Activated naive CD8-positive, alpha-beta T cell treated with anti-CD3 and anti-CD28 coated beads for 36 hours (primary cell): ENCODE measurements at places on chromosomes 5 and 9. TPM values are rescaled to one million over a fixed set of nuclear protein-coding genes. Genes with fewer than 3 reads are reported as not detected.

DNA sequence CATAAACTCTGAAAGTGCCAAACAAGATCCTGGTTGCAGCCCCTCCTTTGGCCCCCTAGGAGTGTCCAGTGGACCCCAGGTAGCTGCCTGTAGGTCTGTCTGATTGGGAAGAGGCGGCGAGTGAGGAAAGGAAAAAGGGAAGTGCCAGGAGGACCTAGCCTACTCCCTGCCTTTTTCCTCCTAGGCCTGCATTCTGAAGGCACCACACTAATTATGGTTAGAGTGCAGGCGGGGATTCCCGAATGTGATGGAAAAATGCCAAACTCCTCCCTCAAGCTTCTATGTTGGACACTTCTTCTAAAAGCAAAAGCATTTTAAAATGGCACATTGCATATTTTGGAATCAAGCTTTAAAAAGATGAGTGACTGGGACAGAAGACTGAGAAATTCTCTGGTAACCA lies 83.2 kb upstream of the SMIM15 start:
- no peak for DNase-seq
- H3K4me1 ChIP-seq: no peaks in the 10 kb centered on the region
- no peak overlapping the region for H3K4me3 ChIP-seq

- H3K27me3 ChIP-seq: no peaks in the 10 kb centered on the region
- peaks cover 43% of the 10 kb centered on the region for H3K36me3 ChIP-seq
- peak overlapping the region; percentile 85 for H3K27ac ChIP-seq
Observed at GRCh38 chr5:149358294-149358651, 427 bp downstream of the PCYOX1L start.

DNA sequence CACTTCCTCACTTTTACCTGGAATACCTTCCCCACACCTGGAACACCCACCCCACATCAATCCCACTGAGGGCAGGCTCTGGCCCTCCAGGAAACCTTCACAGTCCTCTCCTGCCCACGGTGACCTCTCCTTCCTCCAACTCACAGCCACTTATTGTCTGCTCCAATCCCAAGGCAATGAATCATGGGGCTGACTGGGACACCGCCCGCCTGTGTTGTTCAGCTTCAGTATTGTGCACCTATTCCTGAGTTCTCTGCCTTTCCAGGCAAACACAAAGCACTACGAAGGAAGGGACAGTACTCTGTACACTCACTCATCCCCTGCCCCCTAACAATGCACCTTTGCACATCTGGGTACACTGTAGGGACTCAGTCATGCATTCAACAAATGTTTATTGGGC lies 7.3 kb downstream of the PCDH1 start:
- peaks cover 3% of the 10 kb centered on the region for H3K4me1 ChIP-seq
- no peak overlapping the region for H3K27ac ChIP-seq
- no peaks in the 10 kb centered on the region for H3K36me3 ChIP-seq

DNA sequence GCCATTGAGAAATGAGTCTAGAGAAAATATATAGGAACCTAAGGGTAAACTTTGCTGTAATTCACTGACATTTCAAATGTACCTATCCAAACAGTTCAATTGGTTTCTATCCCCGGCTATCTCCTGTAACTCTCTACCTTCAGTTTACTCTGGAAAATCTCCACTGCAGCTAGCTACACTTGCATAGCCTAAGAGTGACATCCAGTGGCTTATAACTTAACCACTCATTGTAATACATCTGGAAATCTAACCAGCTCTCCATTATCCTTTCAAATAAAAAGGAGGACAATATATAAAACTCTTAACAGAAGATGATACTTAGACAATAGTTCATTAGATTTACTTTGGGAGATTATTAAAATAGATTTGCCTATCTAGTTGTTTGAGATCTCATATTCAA lies 35.3 kb upstream of the SPDL1 start:
- H3K27ac ChIP-seq: no peak overlapping the region
- H3K4me1 ChIP-seq: peaks cover 3% of the 10 kb centered on the region
- peaks cover 72% of the 10 kb centered on the region for H3K27me3 ChIP-seq
- DNase-seq: no peak
- no peaks in the 10 kb centered on the region for H3K36me3 ChIP-seq

GRCh38 chr5:111495159-111495558 lies 17.2 kb downstream of the STARD4 start:
- H3K4me3 ChIP-seq: no peak overlapping the region
- H3K27me3 ChIP-seq: no peaks in the 10 kb centered on the region
- no peak for DNase-seq
- peak overlapping the region; percentile 79 for H3K27ac ChIP-seq
- H3K4me1 ChIP-seq: peaks cover 27% of the 10 kb centered on the region

- H3K4me1 ChIP-seq: no peaks in the 10 kb centered on the region
- no peak overlapping the region for H3K4me3 ChIP-seq
- DNase-seq: no peak
- no peaks in the 10 kb centered on the region for H3K36me3 ChIP-seq
Observed at GRCh38 chr9:75455444-75455921, 367.2 kb downstream of the OSTF1 start.

GRCh38 chr5:160166069-160166972 lies 47.1 kb upstream of the PWWP2A start:
- H3K27ac ChIP-seq: no peak overlapping the region
- peaks cover 4% of the 10 kb centered on the region for H3K4me1 ChIP-seq
- peaks cover 22% of the 10 kb centered on the region for H3K27me3 ChIP-seq

- H3K4me1 ChIP-seq: peaks cover 14% of the 10 kb centered on the region
- H3K36me3 ChIP-seq: peaks cover 33% of the 10 kb centered on the region
- H3K27me3 ChIP-seq: no peaks in the 10 kb centered on the region
Observed at GRCh38 chr5:143196601-143197259, 206.8 kb downstream of the NR3C1 start.

DNA sequence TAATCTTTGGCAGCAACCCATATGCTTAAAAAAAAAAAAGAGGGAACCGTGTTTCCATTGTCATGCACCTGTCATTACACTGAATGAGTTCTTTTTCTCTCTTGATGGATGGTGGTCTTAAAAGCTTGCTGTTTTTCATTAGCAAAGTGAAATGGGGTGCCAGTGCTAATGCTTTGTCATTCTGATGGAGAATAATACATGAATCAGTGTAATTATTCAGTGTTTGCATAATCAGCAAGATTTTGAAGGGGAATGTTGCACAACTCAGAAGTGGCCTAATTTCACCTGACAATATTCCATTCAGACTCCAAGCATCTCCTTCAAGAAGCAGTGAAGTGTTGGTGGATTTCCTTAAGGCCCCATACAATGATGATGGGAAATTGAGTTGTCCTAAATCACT lies 38.1 kb downstream of the MAP1B start:
- no peak overlapping the region for H3K27ac ChIP-seq
- no peaks in the 10 kb centered on the region for H3K36me3 ChIP-seq
- H3K27me3 ChIP-seq: peaks cover 34% of the 10 kb centered on the region
- H3K4me3 ChIP-seq: no peak overlapping the region
- DNase-seq: no peak

DNA sequence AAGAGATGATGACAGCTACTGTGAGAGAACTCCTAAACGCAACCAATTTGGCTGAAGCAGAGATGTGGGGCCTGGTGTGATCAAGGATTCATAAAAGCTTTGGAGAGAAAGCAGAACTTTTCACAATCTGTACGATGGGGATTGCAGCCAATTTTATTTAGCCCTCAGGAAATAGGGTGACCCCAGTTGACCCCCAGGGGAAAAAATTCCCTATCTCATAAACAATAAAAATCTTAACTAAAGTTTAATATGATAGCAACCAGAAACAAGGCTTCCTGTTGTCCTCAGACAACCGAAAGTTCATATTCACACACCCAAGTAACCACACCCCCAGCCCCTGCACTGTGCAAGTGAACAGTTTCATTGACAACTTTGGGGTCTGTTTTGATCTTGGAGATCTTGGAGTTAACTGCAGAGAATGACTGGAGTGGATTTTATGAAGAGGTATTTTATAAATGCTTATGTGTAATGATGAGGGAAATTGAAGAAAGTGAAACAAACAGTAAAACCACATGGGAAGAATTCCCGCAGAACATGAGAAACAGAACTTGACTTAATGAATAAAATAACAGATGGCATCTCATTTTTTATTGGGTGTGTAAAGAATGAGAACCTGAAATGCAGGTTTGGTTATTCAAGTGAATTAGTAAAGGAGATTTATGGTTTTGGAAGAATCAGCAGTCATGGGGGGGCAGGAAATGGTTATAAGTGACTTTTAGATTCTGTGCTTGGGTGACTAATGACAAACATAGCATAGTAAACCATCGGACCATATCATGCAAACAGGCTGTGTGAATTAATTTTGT lies 94.5 kb downstream of the PDE4D start:
- H3K27ac ChIP-seq: no peak overlapping the region
- peak; percentile 15 for DNase-seq
- H3K36me3 ChIP-seq: no peaks in the 10 kb centered on the region
- no peak overlapping the region for H3K4me3 ChIP-seq
- peaks cover 16% of the 10 kb centered on the region for H3K27me3 ChIP-seq

- H3K27ac ChIP-seq: no peak overlapping the region
- no peaks in the 10 kb centered on the region for H3K4me1 ChIP-seq
- no peaks in the 10 kb centered on the region for H3K36me3 ChIP-seq
- no peak for DNase-seq
- H3K27me3 ChIP-seq: peaks cover 19% of the 10 kb centered on the region
- H3K4me3 ChIP-seq: no peak overlapping the region
Observed at GRCh38 chr9:14760060-14760459, 37.5 kb upstream of the CER1 start.

DNA sequence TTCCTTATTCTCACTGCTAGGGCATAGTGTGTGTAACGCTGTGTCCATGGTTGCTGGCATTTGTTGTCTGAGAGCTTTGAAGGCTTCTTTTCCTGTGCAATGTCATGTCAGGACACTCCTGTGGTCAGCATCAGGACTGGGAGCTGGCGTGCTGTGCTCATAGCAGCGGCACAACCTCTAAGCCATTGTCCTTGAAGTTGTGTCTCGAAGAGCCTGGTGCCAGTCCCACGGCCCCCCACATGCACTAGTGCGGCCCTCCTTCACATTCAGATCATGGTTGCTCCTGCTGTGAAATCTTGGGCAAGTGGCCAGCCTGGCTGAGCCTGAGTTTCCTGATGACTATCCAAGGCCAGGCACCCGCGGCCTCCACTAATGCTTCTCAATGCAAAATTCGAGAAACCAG lies 32.4 kb downstream of the PDZD2 start:
- DNase-seq: no peak
- H3K27me3 ChIP-seq: no peaks in the 10 kb centered on the region
- H3K4me3 ChIP-seq: no peak overlapping the region
- H3K27ac ChIP-seq: no peak overlapping the region

DNA sequence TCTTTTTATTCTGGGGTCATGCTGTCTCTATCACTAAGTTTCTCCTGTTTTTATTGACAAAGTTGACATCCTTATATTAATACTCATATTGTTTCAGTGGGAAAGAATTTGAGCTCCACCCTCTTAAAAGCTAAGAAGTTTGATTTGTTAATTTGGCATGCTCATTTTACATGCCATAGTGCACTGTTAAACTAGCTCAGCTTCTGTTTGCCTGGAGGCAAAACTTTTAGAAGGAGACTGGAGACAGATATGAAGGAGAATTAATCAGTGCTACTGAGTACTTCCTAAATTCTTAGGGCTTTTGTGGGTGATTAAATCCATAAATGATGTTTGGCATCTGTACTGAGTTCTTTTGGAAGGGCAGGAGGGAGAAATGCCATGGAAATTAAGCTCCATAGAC lies 138.9 kb downstream of the NTRK2 start:
- H3K27ac ChIP-seq: no peak overlapping the region
- H3K4me1 ChIP-seq: no peaks in the 10 kb centered on the region
- no peaks in the 10 kb centered on the region for H3K36me3 ChIP-seq
- no peak for DNase-seq

The KIF20A gene
- total RNA-seq: 57.2 TPM

The SPATA31A6 gene
- total RNA-seq: not detected
